ENCODE measurements at places on chromosomes 6 and 20. TPM values are rescaled to one million over a fixed set of nuclear protein-coding genes. Genes with fewer than 3 reads are reported as not detected.

The TSHZ2 gene
- total RNA-seq: 0.44 TPM

The HEBP2 gene
- 42.1 TPM for total RNA-seq

The CENPQ gene
- 14.4 TPM for total RNA-seq

The NKAIN2 gene
- not detected for total RNA-seq

The SLC35D3 gene
- total RNA-seq: not detected

- peak; percentile 38 for DNase-seq
Observed at GRCh38 chr6:25369433-25370177, 90.4 kb downstream of the CARMIL1 start.

DNA sequence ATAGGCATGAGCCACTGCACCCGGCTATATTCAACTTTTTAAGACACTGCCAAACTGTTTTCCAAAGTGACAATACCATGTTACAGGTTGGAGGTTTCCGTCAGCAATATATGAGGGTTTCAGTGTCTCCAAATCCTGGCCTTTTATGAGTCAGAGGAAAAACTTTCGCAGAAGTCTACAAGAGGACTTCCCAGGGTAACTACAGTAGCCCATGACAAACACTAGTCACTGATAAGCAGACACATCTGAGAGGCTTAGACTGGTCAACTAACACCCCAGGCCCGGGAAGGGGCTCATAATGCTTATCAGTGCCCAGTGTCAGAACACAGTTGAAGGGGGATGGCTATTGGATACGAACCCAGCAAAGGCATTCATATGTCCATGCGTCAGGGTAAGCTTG is 85.4 kb downstream of the SOX4 start:
- DNase-seq: no peak

DNA sequence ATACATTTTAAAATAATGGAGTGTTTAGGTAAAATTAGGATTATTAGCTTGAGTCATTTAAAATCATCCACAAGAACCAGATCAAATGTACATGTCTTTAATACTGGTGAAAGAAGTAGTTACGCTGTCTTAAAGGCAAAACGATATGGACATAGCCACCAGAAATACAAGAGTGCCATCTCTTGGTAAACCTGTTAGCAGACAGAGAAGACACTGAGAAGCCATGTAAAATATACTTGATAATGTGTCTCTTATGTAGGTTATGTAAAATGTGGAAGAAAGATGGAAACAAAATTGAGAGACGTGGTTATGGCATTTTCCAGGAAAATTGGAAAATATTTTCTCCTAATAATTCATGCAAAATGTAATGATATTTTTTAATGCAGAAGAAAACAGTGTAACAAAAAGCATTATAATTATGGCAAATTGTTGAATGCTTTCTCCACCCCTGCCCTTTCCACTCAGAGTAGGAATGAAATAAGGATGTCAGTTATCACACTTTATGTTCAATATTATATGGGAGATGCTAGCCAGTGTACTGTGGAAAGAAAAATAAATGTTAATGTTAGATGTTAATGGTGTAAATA is 12.2 kb upstream of the SLC17A2 start:
- no peak for DNase-seq

DNA sequence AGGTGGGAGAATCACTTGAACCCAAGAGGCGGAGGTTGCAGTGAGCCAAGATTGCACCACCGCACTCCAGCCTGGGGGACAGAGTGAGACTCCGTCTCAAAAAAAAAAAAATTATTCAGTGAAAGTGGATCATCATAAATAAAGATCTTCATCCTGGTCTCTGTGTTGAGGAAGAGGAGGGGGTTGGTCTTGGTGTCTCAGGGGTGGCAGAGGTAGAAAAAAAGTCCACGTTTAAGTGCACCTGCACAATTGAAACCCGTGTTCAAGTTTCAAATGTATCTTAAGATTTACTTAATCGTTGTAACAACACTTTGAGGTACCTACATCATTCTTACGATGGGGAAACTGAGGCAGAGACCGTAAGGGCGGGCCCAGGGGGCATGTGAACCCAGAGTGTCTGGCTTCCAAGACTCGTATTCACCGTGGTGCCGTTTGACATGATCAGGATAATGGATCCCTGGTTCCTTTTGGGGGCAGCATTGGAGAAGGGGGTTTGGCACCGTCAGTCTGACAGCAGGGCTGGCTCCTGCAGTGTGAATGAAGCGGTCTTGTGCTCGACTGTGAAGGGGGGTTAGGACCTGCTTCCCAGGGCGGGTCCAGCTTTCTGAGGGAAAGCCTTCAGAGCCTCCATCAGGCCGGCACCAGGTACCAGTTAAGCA is 32.9 kb upstream of the ID1 start:
- no peak for DNase-seq

GRCh38 chr6:7140631-7141378 is 33.0 kb downstream of the RREB1 start:
- DNase-seq: peak; percentile 86

DNA sequence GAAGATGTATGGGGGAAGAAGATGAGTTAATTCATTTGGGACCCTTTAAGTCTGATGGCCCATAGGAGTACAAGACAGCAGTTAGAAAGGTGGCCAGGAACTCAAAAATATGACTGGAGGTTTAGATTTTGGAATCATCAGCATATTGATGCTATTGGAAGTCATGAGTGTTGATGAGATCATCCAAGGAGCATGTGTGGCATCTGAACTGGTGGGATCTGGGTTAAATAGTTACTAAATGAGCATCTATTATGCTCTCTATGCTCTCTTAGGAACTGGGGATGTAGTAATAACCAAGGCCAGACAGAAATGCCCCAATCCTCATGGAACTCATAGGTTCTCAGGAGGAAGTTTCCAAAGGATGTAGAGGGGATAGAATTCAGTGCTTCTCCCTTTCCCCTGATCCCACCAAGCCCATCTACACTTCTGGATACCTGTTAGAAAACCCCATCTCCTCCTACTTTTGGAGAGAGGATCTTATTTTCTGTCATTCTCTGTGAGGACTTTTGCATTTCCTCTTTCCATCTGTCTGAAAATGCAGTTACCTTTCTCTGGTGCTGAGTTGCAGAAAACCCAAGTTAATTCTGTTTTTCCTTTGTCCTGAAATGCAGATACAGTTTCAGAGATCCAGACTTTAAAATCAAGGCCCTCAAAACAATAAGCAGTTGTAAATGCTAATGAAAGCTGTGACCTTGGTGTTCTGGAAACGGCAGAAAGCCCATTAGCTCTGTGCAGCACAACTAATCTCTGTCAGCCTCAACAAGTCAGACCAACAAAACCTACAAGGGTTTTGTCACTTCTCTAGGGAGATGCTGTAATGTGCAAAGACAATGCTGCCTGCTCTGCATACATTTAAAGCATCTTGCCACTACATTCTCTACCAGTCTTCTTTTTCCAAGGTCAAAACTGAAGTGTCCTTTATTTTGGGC is 65.8 kb downstream of the TBC1D7 start:
- no peak for DNase-seq

DNA sequence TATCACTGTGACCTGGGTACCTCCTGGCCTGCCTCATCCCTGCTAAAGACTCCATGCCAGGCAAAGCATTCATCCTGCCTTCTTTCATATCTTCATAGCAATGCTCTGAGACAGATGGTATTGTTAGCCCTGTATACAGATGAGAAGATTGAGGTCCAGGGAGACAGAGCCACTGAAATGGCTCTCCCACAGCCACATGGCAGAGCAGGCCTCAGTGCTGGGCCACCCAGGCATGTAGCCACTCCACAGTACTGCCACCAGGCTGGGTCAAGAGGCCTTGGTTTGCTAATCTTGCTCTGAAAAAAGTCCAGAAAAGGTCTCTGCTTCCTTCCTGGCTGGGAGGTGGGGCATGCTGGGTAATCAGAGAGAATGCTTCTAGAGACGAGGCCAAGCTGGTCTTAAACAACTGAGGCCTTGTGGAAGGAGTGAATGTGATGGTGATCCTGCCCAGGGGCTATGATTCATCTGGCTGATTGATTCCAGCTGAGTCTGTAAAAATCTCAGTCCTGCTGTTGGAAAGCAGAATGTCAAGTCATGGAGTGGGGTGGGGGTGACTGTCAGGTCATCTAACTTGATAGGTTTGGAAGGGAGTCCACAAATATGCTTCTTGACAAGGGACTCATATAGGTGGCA is 29.8 kb downstream of the HM13 start:
- no peak for DNase-seq

- DNase-seq: no peak
Observed at GRCh38 chr6:29755295-29755871, 32.1 kb downstream of the HLA-F start.

DNA sequence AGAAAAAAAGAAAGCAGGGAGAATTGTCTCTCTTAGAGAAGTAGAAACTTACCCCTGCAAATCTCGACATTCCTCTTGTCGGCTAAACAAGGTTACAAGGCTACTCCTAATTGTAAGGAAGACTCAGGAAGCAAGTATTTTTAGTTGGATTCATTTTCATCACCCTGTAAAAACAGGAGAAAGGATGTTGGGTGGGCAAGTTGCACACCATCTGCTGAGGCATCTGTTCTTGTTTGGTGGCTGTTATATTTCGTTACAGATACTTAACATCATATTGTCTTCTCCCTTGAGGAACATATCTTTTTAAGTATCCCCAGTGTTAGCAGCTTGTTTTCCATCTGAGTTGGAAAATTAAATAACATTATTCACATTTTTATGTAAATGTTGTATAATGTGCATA is 187.5 kb downstream of the PLCB4 start:
- DNase-seq: no peak
